ENCODE measurements at places on chromosomes 5 and 9.
A peak's percentile ranks its signal among the peaks of the same experiment; 100 is the strongest.

- DNase-seq, result no peak
These were observed 233.8 kb downstream of the GABRG2 start for GRCh38 chr5:162301356-162301755.

DNA sequence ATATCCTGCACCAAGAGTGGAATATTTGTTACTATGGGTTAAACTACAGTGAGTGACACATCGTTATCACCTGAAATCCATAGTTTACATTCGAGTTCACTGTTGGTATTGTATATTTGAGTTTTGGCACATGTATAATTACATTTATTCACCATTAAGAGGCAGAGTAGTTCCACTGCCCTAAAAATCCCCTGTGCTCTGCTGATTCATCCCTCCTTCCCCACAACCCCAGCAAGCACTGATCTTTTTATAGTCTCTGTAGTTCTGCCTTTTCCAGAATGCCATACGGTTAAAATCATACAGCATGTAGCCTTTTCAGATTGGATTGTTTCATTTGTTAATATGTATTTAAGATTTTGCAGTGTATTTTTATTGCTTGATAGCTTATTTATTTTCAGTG, 495.2 kb downstream of the DIRAS2 start:
- DNase-seq, result no peak

DNA sequence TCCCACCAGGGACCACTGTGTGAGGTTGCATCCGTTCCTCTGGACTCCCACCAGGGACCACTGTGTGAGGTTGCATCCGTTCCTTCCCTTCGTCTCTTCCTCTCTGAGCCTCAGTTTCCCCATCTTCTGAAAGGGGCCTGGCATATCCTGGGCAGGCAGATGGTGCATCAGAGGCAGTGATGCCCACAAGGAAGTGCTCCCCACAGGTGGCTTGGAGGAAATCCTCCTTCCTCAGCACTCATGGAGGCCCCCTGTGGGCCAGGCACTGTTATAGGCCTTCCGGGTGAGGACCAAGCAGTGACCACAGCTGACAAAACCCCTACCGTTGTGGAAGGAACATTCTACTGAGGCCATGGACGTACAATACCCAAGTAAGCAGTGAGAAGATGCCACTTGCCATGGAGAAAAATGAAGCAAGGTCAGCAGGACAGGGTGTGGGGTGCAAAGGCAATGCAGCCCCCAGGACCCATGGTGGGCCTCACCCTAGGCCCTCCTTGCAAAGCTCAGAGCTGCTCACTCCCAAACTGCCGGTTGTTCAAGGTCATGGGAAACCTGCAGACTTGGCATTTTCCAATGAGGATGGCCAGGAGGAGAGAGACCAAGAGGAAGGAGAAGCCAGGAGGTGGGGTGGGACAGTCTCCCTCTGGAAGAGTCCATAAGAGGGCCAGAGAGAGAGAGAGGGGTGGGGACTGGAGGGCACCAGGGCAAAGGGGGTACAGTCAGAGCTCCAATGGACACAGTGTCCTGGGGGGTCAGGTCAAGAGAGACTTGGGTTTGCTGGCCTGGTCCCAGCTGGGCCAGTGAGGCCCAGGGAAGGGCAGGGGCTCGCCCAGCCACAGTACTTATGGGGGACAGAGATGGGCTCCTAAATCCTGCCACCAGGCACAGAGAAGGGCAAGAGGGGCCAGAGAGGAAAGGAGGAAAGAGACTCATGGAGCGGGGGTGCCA, 51.1 kb downstream of the C9orf50 start:
- DNase-seq, result peak; percentile 84

DNA sequence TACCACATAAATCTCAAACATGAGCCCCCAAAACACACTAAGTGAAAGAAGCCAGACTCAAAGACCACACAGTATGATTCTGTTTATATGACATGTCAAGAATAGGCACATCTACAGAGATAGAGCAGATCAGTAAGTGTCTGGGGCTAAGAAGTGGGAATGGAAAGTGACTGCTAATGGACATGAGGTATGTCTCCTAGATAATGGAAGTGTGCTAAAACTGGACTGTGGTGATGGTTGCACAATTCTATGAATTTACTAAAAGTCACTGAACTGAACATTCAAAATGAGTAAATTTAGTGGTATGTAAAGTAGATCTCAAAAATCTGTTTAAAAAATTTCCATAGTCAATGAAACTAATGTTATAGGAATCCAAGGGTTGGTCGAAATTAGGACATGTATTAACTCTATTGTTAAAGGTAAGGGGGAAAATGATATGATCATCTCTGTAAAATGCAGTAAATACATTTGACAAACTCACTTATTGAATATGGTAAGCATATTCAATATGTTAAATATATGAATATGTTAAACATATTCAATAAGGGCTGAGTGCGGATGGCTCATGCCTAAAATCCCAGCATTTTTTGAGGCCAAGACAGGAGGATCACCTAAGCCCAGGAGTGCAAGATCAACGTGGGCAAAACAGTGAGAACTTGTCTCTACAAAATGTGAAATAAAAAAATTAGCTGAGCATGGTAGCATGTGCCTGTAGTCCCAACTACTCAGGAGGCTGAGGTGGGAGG, 51.7 kb downstream of the NUP155 start:
- no peak for DNase-seq

- no peak for DNase-seq
These were observed 75.5 kb downstream of the RAI14 start for GRCh38 chr5:34731435-34732232.

- DNase-seq, result no peak
These were observed 4.0 kb upstream of the ATP6V1G1 start for GRCh38 chr9:114583371-114584155.

DNA sequence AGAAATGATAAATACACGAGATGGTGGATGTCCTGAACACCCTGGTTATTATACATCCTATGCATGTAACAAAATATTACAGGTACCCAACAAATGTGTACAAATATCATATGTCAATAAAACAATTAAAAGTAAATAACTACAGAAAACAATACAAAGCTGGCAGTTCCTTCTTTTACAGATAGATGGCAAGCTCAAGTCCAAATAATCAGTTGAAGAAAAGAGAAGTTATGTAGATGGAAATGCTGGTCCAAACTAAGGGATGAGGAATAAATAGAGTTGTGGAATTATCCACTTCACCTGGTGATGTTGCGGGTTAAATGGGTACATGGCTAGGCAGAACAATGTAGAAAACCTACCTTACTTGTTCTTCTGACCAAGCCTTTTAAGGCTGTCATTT, 79.4 kb downstream of the PALM2AKAP2 start:
- no peak for DNase-seq

GRCh38 chr9:12604164-12604821, 88.9 kb upstream of the TYRP1 start:
- DNase-seq, result peak; percentile 54

DNA sequence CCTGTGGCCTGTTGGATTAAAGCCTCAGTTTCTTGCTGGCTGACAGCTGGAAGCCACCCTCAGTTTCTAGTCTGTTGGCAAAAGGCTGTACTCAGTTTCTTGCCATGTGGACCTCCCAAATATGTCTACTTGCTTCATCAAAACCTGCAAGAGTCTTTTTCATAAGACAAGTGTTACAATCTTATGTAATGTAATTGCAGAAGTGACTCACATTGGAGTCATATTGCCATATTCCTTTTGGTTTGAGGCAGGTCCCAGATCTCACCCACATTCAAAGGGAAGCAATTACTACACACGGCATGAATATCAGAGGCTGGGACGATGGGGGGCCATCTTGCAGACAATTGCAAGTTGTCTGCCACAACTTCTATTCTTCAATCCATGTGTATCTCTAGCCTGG, 286.7 kb upstream of the IL12B start:
- no peak for DNase-seq

DNA sequence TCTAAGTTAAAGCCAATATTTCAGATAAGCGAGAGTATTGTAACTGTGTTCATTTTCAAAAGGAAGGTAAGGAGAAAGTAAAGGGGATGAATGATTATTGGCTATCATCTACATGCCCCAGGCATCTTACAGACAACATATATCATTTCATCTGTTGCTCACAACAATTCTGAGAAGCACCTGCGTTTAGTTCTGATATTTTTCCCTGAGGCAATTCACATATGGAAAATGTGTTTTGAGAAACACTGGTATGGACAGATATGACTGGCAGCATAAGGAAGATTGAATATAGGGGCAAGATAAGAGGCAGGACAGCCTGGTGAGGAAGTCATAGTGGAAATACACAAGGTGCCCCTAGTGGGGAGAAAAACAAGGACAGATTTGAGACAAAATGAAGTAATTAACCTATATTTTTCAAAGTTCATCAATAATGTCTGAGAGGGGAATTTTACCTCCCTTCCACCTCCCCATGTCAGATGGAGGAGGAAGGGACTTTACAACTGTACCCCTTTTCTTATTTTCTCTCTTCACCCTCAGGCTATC, 87.7 kb upstream of the TRIM32 start:
- no peak for DNase-seq

DNA sequence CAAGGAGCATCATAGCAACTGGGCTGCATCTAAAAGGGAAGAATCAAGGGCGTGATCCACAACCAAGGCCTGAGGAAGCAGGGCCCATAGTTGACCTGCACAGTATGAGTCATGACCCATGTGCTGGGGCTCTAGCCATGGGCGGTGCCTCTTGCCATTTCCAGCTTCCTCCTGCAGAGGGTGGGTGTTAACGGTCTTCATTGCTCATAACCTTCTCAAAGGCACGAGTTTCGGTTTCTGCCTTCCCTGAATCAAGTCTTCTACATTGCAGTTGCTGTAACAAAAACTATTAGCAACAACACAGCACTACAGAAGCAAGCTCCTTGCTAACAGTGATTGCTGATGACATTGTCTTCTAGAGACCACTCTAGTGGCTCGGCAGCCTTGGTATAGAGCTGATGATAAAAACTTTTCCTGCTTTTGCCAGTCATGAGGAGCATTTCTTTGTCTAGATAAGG, 66.9 kb downstream of the CTSL start:
- peak; percentile 59 for DNase-seq

- no peak for DNase-seq
These were observed 172.3 kb downstream of the GNA14 start for GRCh38 chr9:77475641-77476473.

DNA sequence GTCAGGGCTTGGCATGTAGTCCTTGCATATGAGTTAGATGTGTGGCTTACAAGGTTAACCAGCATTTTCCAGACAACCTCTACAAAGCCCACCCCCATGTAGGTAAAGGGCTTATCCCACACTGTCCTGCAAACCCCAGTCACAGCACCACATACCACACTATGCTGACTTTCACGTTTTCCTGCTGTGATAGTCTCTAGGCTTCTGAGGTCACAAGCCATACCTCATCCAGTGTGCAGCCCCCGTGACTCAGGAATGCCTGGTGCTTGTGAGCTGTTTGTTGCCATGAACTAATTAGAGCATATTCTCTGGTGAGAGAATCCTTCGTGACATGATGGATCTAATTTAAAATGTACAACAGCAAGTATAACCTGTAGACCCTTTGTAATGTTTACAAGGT, 50.8 kb downstream of the ERAP1 start:
- no peak for DNase-seq

DNA sequence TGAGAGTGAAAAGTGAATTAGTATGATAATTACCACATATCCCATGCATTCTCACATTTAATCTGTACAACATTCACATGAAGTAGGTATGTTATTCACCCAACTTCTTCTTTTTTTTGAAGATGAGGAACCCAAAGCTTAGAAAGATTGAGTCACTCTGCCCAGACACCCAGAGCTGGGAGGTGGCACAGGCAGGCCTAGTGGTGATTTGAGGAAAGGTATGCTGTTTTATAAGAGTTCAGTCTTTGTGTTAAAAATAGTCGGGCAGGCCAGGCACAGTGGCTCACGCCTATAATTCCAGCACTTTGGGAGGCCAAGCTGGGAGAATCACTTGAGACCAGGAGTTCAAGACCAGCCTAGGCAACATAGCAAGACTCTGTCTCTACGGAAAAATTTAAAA, 285.3 kb downstream of the NR3C1 start:
- no peak for DNase-seq

DNA sequence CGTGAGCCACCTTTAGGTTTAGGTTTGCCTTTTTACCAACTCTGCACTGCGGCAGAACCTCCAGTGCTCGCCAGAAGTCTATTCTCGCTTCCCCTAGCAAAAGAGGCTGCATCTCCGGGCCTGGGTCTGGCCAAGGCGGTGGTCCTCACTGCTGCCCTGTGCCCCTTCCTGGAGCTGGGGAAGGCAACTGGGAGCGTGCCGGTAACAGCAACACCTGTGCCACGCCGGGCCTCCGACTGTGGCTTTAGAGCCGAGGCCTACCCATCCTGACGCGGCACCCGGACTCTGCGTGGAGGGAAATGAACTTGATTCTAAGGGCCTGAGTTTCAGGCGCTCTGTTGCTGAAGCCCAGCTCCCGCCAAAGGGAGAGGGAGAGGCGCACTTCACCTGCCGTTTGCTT, 82.4 kb upstream of the SPATA31C2 start:
- no peak for DNase-seq

- DNase-seq, result no peak
These were observed 6.6 kb upstream of the STC2 start for GRCh38 chr5:173334808-173335207.

- DNase-seq, result peak; percentile 87
These were observed 1.7 kb downstream of the TRIO start for GRCh38 chr5:14144586-14145434.
